ENCODE measurements at places on chromosomes 6 and 20. TPM values are rescaled to one million over a fixed set of nuclear protein-coding genes. Genes with fewer than 3 reads are reported as not detected.

The CCR6 gene
- total RNA-seq: not detected

The KIAA1755 gene
- 2.5 TPM for total RNA-seq

GRCh38 chr6:27188885-27189418, 58.5 kb upstream of the PRSS16 start:
- H3K27ac ChIP-seq: peak overlapping the region; percentile 88
- H3K36me3 ChIP-seq: no peaks in the 10 kb centered on the region
- no peaks in the 10 kb centered on the region for H3K27me3 ChIP-seq
- DNase-seq: peak; percentile 83

GRCh38 chr6:2478200-2478599, 232.8 kb upstream of the GMDS start:
- peak; percentile 5 for DNase-seq
- H3K4me1 ChIP-seq: peaks cover 8% of the 10 kb centered on the region
- no peak overlapping the region for H3K27ac ChIP-seq
- no peaks in the 10 kb centered on the region for H3K36me3 ChIP-seq

- no peaks in the 10 kb centered on the region for H3K27me3 ChIP-seq
- no peak overlapping the region for H3K4me3 ChIP-seq
- H3K36me3 ChIP-seq: no peaks in the 10 kb centered on the region
- no peak for DNase-seq
Observed at GRCh38 chr6:12473494-12473893, 183.3 kb downstream of the EDN1 start.
